ENCODE measurements at places on chromosomes 16 and 17. TPM values are rescaled to one million over a fixed set of nuclear protein-coding genes. Genes with fewer than 3 reads are reported as not detected.

The SRL gene
- total RNA-seq: 426 TPM

The DOC2A gene
- total RNA-seq: 0.82 TPM

The GFER gene
- total RNA-seq: 32.2 TPM

The CPNE7 gene
- total RNA-seq: not detected

The GAS2L2 gene
- 0.27 TPM for total RNA-seq

The ADAMTS18 gene
- not detected for total RNA-seq

The PRSS33 gene
- not detected for total RNA-seq

The C17orf100 gene
- 0.47 TPM for total RNA-seq

- DNase-seq: no peak
These were observed 21.1 kb downstream of the STH start for GRCh38 chr17:46020023-46020761.

GRCh38 chr17:78396441-78397337 is 18.2 kb downstream of the PGS1 start:
- peak; percentile 75 for DNase-seq

- DNase-seq: peak; percentile 63
These were observed 661 bp downstream of the GIT1 start for GRCh38 chr17:29588562-29589411.

GRCh38 chr17:34458266-34458665 is 95.2 kb upstream of the CCL1 start:
- DNase-seq: no peak

DNA sequence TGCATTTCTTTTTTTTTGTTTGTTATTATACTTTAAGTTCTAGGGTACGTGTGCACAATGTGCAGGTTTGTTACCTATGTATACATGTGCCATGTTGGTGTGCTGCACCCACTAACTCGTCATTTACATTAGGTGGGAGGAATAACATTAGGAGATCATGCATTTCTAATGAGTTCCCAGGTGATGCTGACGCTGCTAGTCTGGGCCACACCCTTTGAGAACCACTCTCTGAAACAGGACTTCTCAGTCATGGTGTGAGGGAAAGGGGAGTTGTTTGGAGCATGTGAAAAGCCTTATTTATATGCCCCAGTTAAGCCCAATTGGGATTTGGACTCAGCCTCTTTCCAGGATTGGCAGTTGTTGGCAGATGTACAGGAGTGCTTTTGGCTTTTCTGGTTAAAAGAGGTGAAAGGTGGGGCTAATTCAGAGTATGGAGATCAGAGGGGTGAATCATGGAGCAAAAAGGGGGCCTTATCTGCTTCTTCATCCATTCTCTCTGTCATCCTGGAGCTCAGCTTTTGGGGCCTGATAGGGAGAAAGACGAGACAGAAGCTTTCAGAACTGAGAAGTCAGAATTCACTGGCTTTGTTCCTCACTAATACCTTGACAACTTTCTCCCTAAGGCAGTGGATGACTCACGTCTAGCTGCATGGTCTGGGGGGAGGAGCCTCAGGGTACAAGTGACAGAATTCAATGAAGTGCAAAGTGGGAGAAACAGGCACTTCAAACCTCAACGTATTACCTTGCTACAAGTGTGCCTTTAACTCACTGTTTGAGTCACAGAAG is 180.0 kb upstream of the CACNG3 start:
- DNase-seq: no peak

DNA sequence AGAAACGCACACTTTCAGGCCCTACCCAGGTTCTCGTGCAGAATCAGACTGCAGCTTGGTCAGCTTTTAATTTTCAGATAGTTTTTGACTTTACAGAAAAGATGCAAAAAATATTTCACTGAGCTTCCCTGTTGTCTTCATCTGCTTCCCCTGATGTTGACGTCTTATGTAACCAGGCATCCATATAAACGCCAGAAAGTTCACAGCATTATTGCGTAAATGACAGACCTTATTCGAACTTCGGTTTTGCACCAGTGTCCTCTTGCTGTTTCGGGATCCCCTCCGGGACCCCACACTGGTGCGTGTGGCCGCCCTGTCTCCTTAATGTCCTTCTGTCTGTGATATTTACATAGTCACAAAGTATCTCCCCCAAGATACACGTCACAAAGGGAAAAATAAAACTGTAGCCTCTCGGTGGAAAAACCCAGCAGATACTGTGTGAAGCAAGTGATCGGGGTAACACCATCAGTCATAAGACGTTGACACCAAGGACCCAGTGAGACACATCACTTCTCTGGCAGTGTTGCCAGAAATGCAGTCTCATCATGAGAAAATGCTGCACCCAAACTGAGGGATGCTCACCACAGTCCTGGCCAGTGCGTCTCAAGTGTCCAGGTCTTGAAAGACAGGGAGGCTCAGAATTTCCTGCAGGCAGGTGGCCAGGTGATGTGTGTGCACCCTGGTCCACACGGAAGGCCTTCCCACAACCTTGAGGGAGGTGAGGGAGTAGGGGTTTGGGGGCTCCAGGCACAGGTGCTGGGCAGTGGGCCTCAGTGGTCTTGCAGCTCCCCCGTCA is 4.3 kb downstream of the BANP start:
- DNase-seq: no peak

DNA sequence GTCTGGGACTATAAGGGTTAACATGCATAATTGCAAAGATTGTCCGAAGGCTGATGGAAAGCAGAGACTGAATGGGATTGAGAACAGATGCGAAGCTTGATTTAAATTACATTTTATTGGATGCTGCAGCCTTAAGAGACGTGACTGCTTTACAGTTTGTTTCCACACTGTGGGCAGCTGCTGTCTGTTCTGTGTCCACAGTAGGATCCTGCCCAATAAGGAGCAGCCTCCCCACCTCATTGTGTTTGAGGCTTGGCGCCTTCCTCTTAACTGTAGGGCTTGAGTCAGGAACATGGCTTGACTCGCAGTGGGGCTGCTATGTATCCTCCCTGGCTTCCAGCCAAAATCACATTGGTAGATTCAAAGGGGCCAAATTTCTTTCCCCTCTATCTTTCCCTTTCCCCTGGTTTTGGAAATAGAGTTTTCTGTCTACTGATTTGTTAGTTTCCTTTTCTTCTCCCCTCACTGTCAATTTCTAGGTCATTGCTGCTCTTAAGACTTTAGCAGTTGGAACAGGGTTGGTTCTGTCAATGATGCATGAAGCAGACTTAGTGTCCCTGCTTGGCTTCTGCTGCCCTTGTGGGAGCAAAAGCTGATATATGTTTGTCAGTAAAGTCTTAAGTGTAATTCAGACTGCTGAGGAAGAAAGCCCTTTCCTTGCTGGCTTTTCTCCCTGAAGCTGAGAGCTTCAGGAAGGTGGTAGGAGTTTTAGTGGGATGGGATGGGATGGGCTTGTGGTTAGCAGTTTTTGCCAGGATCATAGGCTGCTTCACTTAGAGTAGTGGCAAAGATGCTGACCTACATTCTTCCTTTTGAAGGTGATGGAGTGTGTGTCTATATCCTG is 5.0 kb upstream of the RARA start:
- DNase-seq: no peak

- peak; percentile 63 for DNase-seq
These were observed 17.4 kb downstream of the ITPRIPL2 start for GRCh38 chr16:19130852-19131824.

- DNase-seq: no peak
These were observed 132.7 kb downstream of the FTO start for GRCh38 chr16:53836680-53837079.

GRCh38 chr16:52976539-52977167 is 76.0 kb downstream of the CHD9NB start:
- no peak for DNase-seq

DNA sequence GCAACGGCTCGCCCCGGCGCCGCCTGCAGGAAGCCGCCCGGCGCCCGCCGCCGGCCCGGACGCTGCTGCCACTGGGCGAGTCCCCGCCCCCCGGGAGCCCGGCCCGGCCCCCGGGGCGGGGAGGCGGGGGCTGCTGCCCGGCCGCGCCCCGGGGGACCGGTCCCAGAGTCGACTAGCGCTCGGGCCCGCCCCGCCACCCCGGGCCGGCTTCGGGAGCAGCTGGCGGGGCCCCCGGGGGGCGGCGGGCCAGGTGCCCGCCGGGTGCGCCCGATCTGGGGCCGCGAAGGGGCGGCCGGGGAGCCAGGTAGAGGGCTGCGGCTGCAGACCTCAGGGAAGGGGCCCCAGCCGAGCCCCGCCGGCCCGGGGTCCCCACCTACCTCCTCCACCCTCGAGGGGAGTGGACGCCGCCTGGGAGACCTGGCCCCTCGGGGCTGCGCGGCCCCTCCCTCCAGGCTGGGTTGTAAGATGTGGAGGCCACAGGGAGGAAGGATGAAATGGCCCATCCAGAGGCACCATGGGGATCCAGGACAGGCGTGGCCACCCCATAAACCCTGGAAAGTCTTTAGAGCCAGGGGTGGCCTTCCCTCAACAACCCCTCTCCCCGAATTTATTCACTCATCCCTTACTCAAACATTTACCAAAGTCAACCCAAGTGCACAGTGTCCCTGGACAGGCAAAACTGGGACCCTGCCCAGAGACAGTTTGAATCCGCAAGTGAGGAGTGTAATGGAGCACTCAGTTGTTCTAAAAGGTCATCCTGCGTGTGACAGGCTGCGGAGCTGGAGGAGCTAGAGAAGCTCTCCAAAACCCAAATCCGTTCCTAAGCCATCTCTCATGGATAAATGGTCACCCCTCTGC is at the start of gene CDYL2:
Gene CDYL2, minus strand, starts transcription at position 73 of the 858 bp plus-strand sequence. CDS start 425 bp downstream, outside the sequence.
- peak; percentile 71 for DNase-seq

GRCh38 chr16:10936272-10936984 is 5.8 kb downstream of the DEXI start:
- no peak for DNase-seq

- no peak for DNase-seq
These were observed 26.5 kb downstream of the GJD3 start for GRCh38 chr17:40338058-40338457.

- DNase-seq: no peak
These were observed 773 bp downstream of the SYNGR3 start for GRCh38 chr16:1990351-1991134.

- no peak for DNase-seq
These were observed 150.1 kb downstream of the ITFG1 start for GRCh38 chr16:47310792-47311211.
